GM19239 (cell line): ENCODE measurements at places on chromosomes 13 and 19.

DNA sequence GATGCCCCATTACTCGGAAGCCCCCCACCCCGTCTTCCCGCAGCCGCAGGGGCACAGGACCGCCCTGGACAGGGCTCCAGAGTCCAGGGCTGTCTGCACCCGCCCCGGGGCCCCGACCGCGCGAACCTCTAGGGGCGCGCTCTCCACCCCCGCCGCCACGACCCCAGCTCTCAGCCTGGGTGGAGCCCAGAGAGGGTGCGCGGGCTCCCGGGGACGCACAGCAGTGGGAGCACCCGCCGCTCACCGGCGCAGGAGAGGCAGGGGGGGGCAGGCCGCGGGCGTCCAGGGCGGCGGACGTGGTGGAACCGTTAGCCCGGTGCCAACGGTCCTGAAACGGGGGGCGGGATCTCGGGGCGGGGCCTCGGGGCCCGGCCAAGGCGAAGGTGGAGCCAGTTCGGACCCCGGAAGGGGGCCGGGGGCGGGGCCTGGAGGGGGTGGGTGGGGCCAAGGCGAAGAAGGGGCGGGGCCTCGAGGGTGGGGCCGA is at the start of gene ATP8B3:
TSS of gene ATP8B3 (minus strand) at position 335 of the 484 bp plus-strand sequence. CDS start 540 bp downstream, outside the sequence.
- DNase-seq, result peak; percentile 100

DNA sequence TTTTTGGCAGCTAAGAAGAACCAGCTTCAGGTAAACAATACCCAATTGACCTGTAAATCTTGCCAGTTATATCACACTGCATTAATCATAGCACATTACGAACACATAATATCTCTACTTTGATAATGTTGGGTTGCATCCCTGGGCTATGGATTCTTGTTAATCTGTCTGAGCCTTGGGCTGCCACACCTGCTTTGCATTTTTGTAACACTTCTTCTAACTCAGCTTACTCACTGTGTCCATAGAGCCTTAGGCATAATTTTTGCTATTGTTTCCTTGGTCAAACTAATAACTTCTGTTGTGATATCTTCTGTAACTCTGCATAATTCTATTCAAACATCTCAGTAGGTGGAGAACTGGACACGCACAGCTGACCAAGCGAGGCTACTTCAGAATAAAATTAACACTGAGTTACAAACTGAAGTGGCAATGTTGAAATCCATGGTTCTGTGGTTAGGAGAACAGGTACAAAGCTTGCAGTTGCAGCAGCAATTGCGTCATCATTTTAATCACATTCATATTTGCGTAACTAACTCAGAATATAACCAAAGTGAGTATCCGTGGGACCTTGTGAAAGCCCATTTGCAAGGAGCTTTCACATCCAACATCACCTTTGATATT is 6.4 kb downstream of the ZNF350 start:
- no peak for DNase-seq

- no peak for DNase-seq
Observed at GRCh38 chr13:97938706-97939475, 14.6 kb upstream of the IPO5 start.

- DNase-seq, result peak; percentile 98
Observed at GRCh38 chr19:55062735-55063491, at the start of gene RDH13. RDH13 (minus strand) TSS chr19:55063148; CDS start chr19:55063032, 116 bp downstream.

GRCh38 chr19:8366961-8367326 is 3.0 kb downstream of the ANGPTL4 start:
- no peak for DNase-seq

- DNase-seq, result no peak
Observed at GRCh38 chr19:47675859-47676258, 37.4 kb upstream of the EHD2 start.

DNA sequence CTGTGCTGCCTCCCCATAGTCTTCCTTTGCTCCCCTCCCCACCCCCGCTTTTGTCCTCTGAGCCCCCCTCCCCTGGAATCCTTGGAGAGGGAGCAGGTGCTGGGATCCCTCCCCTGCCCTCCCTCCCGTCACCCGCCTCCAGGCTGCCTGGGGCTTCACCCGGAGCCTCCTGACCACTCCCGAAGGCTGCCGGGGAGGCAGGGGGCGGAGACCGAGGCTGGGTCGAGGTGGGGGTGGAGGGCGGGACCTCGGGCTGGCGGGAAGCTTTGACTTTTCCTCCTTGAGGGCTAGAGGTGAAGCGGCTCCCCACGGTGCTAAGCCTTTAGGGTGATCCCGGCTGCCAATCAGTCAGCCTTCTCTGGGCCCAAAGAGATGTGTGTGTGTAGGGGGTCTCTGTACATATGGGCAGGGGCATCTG is 1.5 kb downstream of the KMT5C start:
- DNase-seq, result peak; percentile 97

DNA sequence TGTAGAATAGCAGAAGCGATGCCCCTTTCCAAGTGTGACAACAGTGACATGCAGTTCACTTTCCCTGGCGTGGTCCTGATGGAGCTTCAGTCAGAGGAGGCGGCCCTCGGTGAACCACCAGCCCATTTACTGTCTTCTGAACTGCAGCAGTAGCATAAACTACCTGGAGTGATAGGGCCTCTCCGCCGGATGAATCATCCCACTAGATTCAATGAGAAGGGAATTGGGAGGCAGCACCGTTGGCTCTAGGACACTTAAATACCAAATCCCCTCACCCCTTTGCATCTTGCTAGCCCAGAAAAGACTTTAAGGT is 112.8 kb upstream of the GPR12 start:
- DNase-seq, result no peak

DNA sequence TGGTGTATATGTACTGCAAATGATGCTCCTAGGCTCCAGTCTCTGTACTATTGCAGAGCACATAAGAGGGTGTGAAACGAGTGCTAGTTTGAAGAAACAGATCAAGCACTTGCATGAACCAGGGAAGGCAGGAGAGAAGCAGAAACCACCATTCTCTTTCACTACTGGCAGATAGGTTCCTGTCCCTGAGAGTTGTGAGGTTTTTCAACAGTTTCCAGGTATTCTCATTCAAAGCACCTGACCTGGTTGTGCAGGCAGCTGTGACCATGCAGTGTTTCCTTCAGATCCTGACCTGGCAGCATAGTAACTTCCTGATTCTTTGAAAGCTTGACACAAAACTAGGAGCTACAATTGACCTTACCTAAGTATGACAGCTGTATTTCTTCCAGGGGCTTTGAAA is 164.9 kb downstream of the UFM1 start:
- DNase-seq, result no peak

GRCh38 chr13:20057963-20058362 is 99.4 kb downstream of the ZMYM2 start:
- no peak for DNase-seq
